Activated gamma-delta T cell treated with Interleukin-2 at 50 U/mL for 16 hours (primary cell): ENCODE measurements at places on chromosomes 2 and 18.
A peak's percentile ranks its signal among the peaks of the same experiment; 100 is the strongest.

GRCh38 chr2:202592566-202592965 is 42.2 kb upstream of the FAM117B start:
- DNase-seq = no peak

- no peak for DNase-seq
These were observed 57.3 kb upstream of the CREB1 start for GRCh38 chr2:207472343-207473048.

DNA sequence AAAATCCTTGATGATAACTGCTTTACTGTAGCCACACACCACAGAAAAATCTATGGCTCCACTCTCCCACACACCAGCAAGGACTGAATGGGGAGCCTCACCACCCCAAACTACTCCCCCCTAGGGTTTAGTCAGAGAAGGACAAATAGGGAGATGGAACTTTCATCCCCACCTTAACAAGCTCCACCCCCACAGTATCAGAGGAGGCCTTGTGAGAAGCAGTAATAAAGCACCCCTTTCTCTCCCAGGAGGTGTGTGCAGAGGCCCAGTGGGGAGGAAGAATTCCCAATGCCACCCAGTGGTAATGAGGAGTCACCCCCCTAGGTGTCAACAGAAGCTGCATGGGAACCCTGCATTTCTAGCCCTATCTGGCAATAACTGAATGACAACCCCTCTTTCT is 224.9 kb downstream of the TNS1 start:
- no peak for DNase-seq

DNA sequence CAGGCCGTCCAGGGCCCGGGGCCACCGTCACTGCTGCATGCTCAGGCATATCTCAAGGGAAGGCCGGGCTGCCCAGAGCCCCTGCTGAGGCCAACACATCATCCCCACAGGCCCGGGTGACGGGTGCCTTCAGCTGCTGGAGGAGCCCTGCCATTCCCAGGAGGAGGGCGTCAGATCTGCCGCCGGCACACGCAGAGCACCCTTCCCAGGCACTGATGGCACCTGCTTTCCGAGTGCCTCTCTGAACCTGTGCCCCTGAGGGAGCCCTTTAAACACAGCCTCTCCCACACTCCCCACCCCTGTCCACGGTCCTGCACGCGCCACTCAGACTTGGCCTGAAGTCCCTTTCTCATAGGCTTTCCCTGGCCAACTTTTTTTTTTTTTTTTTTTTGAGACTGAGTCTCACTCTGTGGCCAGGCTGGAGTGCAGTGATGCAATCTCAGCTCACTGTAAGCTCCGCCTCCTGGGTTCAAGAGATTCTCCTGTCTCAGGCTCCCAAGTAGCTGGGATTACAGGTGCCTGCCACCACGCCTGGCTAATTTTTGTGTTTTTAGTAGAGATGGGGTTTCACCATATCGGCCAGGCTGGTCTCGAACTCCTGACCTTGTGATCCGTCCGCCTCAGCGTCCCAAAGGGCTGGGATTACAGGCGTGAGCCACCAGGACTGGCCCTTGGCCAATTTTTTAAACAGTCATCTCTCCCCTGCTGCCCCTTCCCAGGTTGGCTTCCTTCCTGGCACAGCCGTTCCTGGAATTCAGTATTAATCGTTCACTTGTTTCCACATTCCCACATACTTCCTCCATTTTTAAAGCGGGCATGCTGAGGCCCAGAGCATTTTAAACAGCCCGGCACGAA is 211.7 kb downstream of the NDUFA10 start:
- DNase-seq = no peak

- DNase-seq = no peak
These were observed 517.2 kb upstream of the ACVR2A start for GRCh38 chr2:147327613-147328012.

DNA sequence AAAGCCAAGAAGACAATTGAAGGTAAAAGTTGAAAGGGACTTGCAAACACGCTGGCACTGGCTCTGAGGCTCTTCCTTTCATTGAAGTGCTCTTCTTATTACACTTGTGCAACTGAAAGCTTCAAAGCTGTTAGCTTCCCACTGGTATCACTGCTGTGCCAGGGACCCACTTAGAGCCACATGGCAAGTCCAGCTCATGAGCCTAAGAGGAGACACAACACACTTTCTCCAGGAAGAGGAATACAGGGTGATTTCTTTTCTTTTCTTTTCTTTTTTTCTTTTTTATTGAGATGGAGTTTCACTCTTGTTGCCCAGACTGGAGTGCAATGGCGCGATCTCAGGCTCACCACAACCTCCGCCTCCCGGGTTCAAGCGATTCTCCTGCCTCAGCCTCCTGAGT is 218.2 kb downstream of the ATAD2B start:
- no peak for DNase-seq

- no peak for DNase-seq
These were observed 74.6 kb upstream of the DOK6 start for GRCh38 chr18:69326094-69326493.

- DNase-seq = peak; percentile 72
These were observed 25.4 kb upstream of the SLC66A3 start for GRCh38 chr2:11129598-11130449.

- DNase-seq = no peak
These were observed 115.0 kb downstream of the ZBTB7C start for GRCh38 chr18:48293954-48294898.

- peak; percentile 29 for DNase-seq
These were observed 30.2 kb upstream of the SSB start for GRCh38 chr2:169768262-169768995.

DNA sequence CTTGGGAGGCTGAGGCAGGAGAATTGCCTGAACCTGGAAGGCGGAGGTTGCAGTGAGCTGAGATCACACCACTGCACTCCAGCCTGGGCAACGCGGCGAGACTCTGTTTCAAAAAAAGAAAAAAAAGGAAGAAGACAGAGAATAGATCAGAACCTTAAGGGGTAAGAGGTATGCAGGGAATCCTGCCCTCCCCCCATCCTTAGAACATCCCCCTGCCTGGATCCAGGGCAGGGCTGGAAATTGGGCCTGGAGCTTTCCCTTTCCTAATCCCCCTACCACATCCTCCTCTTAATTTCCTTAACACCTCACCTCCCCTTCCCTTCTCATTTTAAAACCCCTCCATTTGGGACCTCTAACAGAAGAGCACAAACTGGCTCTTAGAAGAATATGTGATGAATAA is 56.5 kb downstream of the RNU4ATAC start:
- DNase-seq = no peak

DNA sequence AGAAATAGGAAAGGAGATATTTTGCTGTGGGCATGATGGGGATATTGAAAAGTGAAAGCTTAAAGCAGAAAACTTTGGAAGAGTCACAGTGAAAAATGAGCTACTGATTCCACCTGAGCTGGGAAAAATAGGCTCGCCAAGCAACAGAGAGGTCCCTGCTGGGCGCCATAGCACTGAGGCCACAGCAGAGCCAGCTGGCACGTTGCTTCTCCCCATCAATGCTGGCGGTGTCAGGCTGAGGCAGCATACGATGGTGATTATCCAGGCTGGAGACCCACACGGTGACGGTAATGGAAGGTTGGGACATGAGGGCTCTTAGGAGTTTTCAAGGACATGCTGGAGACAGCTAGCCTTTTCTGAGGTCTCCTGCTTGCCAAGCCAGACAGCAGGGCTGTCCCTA is 25.8 kb upstream of the DTNB start:
- no peak for DNase-seq

DNA sequence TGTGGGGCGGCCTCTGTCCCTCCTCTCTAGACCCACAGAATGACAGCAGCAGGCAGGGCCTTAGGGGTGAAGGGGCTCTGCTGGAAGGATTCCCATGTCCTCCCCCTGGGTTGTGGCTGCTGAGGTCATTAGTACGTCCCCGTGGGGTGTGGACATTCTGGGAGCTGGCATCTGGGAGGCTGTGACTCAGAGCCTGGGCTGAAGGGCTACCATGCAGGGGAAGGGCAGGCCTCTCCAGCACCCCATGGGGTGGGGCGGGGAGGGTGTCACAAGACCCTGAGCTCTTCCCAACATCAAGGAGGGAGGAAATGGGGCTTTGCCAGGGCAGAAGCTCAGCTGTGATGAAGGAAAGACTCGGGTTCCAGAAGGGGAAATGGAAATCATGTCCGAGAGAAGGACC is 105.8 kb upstream of the SMAD2 start:
- DNase-seq = no peak

GRCh38 chr2:60320724-60321123 is 232.7 kb downstream of the BCL11A start:
- no peak for DNase-seq

GRCh38 chr2:119134775-119135174 is 23.8 kb downstream of the C1QL2 start:
- DNase-seq = no peak

DNA sequence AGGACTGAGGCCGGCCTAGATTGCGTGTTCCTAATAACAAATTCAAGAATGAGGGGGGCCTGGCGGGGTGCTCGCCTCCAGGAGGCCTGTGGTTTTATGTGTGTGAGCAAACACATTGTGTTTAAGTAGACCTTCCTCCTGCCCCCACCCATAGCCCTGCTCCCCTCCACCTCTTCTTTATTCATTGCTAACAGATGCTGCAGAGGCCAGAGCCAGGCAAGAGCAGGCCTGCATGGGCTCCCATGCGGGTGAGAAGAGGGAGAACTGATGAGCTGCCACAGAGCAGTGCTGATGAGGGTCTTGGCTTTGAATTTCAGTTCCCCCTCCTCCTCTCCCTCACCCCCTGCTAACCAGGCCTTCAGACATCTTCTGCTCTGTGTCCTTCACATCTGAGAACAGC is 154.6 kb downstream of the OSR1 start:
- no peak for DNase-seq

DNA sequence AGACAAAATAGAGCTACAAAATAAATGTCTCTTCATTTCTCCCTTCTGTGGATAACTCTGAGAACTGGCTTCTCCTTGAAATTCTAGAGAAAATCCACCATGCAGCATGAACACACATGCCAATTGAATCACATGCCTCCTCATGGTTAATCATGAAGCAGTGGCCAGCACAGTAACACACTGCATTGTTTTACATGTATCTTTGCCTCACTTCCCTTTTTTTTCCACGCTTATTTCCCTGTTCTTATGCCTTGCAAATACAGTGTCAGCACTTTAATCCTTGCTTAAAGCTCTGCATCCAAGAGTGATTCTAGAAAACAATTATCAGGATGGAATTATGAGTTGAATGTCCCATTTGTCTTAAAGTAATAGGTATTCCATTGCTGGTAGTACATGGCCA is 50.3 kb upstream of the ZBTB7C start:
- DNase-seq = no peak

GRCh38 chr2:17599617-17600016 is 59.1 kb downstream of the VSNL1 start:
- DNase-seq = no peak

DNA sequence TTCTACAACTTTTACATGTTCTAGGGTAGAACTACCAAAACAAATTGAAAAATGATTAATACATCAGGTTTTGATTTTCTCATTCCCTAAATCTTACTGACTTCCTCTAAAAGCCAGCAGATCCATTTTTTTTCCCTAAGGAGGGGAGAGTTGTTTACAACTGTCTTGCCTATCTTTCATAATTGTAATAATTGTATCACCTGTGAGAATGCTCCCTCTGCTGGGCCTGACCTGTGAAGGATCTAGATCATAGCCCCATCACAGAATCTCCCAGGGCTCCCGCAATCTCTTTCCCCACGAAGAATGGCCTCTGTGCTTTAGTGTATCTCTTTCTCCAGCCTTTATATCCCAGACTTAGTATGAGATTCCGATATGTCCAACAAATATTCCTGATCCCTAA is 9.1 kb downstream of the LOXL3 start:
- DNase-seq = no peak

DNA sequence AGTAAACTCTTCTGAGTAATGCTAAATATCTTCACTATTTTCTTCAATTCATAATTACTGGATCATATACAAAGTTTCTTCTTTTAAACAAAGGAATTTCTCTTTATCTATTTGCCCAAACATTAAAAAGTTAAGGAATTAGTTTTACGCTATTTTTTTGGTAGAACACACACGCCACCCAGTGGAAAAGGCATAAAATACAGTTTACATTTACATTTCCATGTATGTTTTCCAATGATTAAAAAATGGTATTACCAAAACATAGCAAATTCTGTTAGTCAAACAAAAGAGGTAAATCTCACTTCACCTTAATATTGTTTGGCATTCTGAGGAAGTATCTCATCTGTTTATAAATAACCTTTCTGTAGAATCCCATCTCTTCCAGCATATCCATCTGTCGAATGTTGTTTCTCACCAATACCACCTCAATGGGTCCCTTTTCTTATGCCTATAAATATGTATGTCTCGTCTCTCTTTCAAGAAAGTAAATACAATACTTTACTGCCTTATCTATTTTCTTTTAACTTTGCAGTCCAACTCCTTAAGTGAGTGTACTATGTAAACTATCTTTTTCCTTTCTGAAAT is 7.2 kb downstream of the BOLL start:
- no peak for DNase-seq

- no peak for DNase-seq
These were observed 167.6 kb downstream of the LNPK start for GRCh38 chr2:175834477-175834876.

DNA sequence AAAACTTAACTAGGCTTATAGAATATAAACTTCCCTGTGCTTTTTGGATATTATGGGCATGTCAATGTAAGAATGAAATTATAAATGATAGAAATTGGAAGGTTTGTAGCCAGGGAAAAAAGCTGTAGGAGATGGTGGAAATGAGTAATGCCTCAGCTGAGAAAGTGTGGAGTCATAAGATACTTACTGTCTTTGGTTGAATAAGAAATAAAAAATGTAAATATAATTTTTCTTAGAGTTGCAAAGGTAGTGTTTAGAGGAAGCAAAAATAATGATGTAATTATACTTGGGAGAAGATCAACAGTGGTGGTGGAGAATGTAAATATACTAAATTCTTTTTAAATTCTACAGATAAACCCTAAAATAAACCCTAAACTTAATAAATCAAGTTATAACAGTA is 26.2 kb upstream of the RND3 start:
- DNase-seq = no peak

GRCh38 chr2:198106621-198107385 is 302.4 kb downstream of the PLCL1 start:
- no peak for DNase-seq

DNA sequence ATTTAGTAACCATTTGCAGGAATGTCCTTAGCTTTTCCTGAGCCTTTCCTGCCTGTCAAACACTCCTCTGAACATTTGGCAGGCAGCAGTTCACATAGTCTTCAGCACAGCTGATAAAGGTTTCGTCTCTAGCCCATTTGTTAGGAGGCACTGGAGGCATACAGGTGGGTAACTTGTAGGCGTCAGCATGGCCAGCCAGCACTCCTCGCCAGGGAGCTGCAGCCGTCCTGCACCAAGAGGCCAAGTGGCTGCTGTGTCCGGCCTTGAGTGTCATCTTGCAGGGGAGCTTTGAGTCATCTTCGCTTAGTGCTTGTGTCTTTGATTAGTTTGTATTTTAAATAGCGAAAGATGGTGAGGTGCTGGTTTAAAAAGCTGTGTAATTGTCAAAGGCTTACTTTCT is 120.3 kb upstream of the NFATC1 start:
- no peak for DNase-seq

GRCh38 chr2:203718087-203718486 is 11.6 kb downstream of the CD28 start:
- DNase-seq = peak; percentile 49

GRCh38 chr2:184581391-184581790 is 16.9 kb upstream of the ZNF804A start:
- no peak for DNase-seq

GRCh38 chr2:133888107-133888506 is 319.8 kb upstream of the NCKAP5 start:
- DNase-seq = no peak
